Adipocyte (in vitro differentiated cells): ENCODE measurements at places on chromosomes 13 and 19.
A peak's percentile ranks its signal among the peaks of the same experiment; 100 is the strongest.

DNA sequence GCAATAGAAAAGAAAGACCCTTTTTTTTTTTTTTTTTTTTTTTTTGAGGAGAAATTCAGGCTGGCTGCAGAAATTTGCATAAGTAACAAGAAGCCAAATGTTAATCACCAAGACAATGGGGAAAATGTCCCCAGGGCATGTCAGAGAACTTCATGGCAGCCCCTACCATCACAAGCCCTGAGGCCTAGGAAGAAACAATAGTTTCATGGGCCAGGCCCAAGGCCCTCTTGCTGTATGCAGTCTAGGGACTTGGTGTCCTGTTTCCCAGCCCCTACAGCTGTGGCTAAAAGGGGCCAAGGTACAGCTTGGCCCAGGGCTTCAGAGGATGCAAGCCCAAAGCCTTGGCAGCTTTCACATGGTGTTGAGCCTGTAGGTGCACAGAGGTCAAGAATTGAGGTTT is 88.4 kb upstream of the TPP2 start:
- no peak for DNase-seq

- no peak for DNase-seq
Measured at GRCh38 chr13:111282997-111283396, 37.4 kb upstream of the TEX29 start.

GRCh38 chr19:57057036-57057686 is 62.6 kb upstream of the USP29 start:
- DNase-seq = peak; percentile 40

GRCh38 chr19:47897861-47898260 is 11.7 kb upstream of the SULT2A1 start:
- no peak for DNase-seq

- DNase-seq = no peak
Measured at GRCh38 chr13:69935043-69935442, 172.6 kb upstream of the ATXN8OS start.

DNA sequence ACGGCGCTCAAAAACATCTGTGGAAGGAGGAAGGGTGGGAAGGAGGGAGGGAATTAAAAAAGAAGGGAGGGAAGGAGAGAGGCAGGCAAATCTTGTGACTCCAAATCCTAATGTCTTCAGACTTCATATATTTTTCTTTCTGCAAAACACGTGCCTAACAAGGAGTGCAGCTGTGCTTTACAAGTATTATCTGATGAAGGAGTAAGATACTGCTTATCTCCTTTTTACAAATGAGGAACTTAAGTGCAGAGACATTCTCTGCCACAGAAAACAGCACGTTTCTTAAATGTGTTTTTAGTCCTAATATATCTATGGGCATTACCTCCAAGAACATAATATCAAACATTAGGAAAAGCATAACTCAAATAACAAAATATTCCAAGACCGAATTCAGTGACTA is 6.5 kb downstream of the FLT3 start:
- no peak for DNase-seq

- DNase-seq = peak; percentile 41
Measured at GRCh38 chr13:101698400-101698799, 245.9 kb downstream of the ITGBL1 start.

DNA sequence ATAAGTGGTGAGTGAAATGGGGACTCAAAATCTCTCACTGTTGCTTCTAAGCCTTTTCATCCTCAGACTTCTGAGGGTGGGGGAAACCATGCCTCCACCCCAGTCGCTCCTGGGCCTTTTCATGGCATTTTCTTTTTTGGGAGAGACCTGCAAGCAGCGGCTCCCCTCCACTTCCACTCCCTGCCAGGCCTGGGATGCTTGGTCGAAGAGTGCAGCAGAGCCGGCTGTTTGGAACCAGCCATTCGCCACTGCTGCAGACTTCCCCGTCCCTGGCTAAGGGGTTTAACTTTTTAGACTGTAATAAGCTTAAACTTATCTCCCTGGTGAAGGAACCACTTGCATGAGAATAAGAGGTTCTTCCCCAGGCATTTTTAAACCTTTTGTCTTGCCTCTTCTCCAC is 617.2 kb downstream of the PCDH9 start:
- no peak for DNase-seq

DNA sequence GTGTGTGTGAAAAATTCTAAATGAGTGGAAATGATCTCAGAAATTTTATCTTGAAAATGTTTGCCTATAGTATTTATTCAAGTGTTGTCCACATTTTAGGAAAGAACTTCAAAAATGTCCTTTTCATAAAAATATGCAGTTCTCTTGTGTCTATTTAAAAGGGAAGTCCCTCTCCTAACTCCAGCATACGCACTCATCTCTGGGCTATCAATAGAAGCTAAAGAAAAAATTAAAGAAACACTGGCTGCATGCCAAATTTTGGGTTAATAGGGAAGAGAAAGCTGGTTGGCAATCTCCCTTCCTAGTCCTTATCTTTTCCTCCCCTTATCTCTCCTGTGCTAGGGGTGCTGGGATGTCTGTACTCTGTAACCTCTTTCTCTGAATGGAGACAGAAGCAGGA is 313.3 kb downstream of the ENOX1 start:
- DNase-seq = peak; percentile 2

GRCh38 chr19:5086230-5086629 is 117.3 kb downstream of the KDM4B start:
- DNase-seq = no peak

DNA sequence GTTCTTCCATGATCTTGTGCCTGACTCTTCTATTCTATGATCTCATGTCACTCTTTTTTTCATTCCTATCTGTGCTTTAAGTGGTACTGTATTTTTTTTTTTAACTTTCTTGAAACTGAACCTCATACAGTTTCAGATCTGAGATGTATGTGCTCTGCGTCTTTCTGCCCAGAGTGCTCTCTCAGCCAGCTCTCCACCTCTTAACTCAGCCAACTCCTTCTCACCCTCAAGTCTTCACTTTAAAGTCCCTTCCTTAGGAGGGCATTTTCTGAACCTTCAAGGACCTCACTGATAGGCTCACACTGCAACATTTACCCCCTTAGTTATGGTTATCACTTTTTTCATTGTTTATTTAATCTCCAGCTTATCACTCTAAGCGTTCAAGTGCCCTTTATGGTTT is 158.7 kb downstream of the IRS2 start:
- DNase-seq = no peak

- no peak for DNase-seq
Measured at GRCh38 chr19:23474172-23474571, 78.9 kb upstream of the ZNF91 start.

DNA sequence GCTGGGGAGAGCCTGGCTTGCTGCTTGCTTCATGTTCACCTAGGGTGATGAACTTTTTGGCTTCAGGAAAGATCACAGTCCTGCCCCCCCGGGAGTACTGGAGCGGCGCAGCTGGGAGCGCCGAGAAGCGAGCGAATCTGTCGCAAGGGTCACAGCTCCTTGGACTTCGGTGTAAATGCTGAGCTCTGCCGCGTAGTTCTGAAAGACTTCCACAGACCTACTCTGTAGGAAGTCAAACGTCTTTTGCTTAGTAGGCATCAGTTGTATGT is 2.7 kb downstream of the ING1 start:
- DNase-seq = peak; percentile 72

DNA sequence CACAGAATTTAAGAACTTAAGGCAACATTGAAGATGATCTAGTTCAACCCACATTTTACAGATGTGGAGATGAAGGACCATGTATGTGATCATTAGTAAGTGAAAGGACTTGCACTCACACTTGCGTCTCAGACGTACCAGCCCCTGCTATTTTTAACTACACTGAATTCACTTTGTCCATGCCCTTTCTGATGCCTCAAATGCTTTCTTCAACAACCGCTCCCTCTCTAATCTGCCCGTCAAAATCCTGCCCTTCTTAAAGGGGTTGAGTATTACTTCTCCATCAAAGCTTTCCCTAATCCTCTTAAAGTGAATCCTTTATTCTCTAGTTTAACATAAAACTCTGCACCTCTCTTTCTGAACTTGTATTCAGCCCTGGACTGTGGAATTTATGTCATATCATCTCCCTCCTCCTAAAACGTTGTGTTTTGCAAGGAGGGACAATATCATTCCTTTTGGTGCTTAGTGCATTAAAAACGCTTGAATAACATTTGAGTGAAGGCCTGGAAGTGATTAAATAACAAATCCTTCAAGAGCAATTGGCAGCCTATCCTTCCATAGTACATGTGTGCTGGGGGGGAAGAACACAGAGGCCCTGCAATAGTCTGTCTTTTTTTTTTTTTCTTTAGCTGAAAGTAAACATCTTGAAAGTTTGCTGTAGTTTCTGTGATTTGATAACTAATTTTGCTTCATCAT is 493.3 kb downstream of the LMO7 start:
- peak; percentile 74 for DNase-seq

DNA sequence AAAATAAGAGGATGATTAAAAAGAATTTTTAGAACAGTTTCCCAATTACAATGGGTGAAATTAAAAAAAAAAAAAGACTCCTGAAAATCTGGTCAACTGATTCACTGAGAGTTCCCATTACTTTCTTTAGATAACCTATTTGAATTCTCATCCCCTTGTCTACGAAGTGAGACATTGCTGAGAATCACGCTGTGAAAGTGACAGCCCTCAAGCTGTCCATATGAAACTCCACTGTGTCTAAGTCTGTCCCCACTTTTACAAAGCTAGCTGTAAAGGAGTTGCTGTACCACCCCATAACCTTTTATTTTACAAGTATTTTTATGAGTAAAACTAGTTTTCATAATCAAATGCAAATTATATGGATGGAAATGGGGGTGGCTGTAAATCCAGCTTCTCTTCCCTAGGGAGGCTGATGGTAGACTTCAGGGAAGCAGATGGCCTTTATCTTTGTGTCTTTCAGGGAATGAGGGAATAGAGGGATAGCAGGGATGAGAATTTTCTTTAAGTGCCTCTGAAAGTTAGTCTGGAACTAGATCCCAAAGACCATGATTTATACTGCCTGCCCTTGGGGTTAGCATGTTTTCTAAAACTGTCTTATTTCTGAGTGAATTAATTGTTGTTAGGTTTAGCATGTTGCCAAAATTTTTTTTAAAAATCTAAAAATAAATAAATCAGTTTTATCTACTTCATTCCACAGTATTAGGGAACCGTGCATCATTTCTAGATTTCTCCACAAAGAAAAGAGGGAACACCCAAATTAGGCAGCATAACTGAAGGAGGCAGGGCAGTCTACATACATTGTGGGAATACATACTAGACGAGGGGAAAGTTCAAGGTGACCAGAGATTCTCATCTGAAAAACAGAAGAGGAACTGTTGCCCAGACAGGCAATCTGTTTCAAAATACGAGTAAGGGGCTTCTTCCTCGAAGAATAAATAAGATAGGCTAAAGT is 1219.1 kb downstream of the UQCRFS1 start:
- no peak for DNase-seq

- no peak for DNase-seq
Measured at GRCh38 chr13:32073180-32073864, 41.7 kb downstream of the FRY start.

DNA sequence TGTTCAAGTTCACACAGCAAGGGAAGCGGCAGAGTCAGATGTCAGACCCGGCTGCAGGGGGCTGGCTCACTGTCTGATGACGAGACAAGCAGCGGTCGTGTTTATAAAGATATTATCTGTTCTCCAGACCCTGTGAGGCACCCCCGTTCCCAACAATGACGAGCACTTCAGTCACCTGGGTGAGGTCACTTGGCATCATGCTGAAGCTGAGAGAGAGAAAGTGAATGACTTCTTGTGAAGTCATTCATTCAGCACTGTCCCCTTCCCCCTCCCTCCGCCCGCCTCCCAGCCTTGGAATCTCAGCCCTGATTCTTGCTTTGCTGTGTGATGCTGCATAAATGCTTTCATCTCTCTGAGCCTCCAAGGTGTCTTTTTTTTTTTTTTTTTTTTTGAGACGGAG is 4.9 kb upstream of the LYPD3 start:
- DNase-seq = peak; percentile 7

- no peak for DNase-seq
Measured at GRCh38 chr19:19027228-19027627, 6.1 kb downstream of the SUGP2 start.

GRCh38 chr13:99004978-99005377 is 27.1 kb upstream of the DOCK9 start:
- DNase-seq = no peak
